ENCODE measurements at places on chromosomes 2 and 18. TPM values are rescaled to one million over a fixed set of nuclear protein-coding genes. Genes with fewer than 3 reads are reported as not detected.

PTPRN gene
- not detected for total RNA-seq

ZNF385B gene
- total RNA-seq: 0.21 TPM

SH2D6 gene
- total RNA-seq: not detected

HOXD8 gene
- total RNA-seq: 19.8 TPM

LBH gene
- 116 TPM for total RNA-seq

UPP2 gene
- not detected for total RNA-seq

TUBA3D gene
- not detected for total RNA-seq

SH3RF3 gene
- total RNA-seq: 53.5 TPM

SERPINB12 gene
- total RNA-seq: 0.32 TPM

BCL11A gene
- 0.11 TPM for total RNA-seq

SCYGR6 gene
- total RNA-seq: not detected

VSNL1 gene
- not detected for total RNA-seq

MRO gene
- total RNA-seq: 1.4 TPM

PARD3B gene
- 9.5 TPM for total RNA-seq

SKOR2 gene
- not detected for total RNA-seq

FHOD3 gene
- 12.7 TPM for total RNA-seq

MC4R gene
- not detected for total RNA-seq

GRP gene
- total RNA-seq: not detected

CCDC68 gene
- 15.8 TPM for total RNA-seq

TFPI gene
- 85.6 TPM for total RNA-seq

RAPGEF4 gene
- total RNA-seq: 79.9 TPM

FAM228A gene
- total RNA-seq: not detected

SCN7A gene
- 2.9 TPM for total RNA-seq

ITGB6 gene
- total RNA-seq: not detected

SLC9A2 gene
- total RNA-seq: not detected

DAW1 gene
- not detected for total RNA-seq

CTLA4 gene
- total RNA-seq: not detected

RGPD4 gene
- not detected for total RNA-seq

DOCK10 gene
- 30.9 TPM for total RNA-seq

ABCB11 gene
- total RNA-seq: not detected

CPO gene
- total RNA-seq: not detected

SAG gene
- total RNA-seq: not detected

TEKT4 gene
- total RNA-seq: not detected

SERPINB13 gene
- not detected for total RNA-seq

AQP12B gene
- not detected for total RNA-seq

ASXL3 gene
- total RNA-seq: 6.6 TPM

SERPINB2 gene
- total RNA-seq: not detected

CNRIP1 gene
- total RNA-seq: 37.7 TPM

SNX17 gene
- total RNA-seq: 94.0 TPM

TMEM178A gene
- 29.5 TPM for total RNA-seq

RGPD3 gene
- 0.75 TPM for total RNA-seq

SPATA3 gene
- total RNA-seq: not detected

MTCL1 gene
- total RNA-seq: 105 TPM

KCNJ3 gene
- 1.5 TPM for total RNA-seq

ARHGAP25 gene
- total RNA-seq: 8.3 TPM

RNF144A gene
- 1.8 TPM for total RNA-seq

LDAH gene
- total RNA-seq: 15.6 TPM

ANKRD53 gene
- 1.4 TPM for total RNA-seq

LOXHD1 gene
- total RNA-seq: not detected

USP37 gene
- 11.8 TPM for total RNA-seq

SCN9A gene
- 5.5 TPM for total RNA-seq

ZC3H6 gene
- total RNA-seq: 1.5 TPM

NPPC gene
- not detected for total RNA-seq

UGT1A10 gene
- total RNA-seq: not detected

FER1L5 gene
- total RNA-seq: not detected

POTEI gene
- not detected for total RNA-seq

AAK1 gene
- 53.4 TPM for total RNA-seq

COL6A3 gene
- total RNA-seq: 156 TPM
